ENCODE measurements at places on chromosomes 1 and 21. TPM values are rescaled to one million over a fixed set of nuclear protein-coding genes. Genes with fewer than 3 reads are reported as not detected.
A peak's percentile ranks its signal among the peaks of the same experiment; 100 is the strongest.

INSRR gene
- total RNA-seq, result not detected

DNA sequence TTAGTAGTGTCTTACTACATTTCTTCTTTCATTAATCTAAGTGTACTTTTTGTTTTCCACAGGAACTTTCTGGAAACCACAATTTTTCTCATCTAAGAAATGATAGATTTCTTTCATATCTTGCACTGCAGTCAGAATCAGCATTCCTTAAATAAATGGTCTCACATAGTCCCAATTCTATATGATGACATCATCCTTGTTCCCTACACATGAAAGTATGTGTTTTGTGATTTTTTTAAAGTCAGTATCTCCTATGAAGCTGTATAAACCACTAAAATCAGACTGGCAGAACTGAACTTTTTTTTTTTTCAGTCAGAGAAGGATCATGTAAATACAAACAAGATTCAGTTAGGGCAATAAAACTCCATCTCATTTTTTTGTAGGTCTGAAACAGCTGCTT is 742.6 kb upstream of the CXADR start:
- no peaks in the 10 kb centered on the region for H3K27me3 ChIP-seq
- no peak overlapping the region for H3K27ac ChIP-seq
- no peaks in the 10 kb centered on the region for H3K36me3 ChIP-seq

DNA sequence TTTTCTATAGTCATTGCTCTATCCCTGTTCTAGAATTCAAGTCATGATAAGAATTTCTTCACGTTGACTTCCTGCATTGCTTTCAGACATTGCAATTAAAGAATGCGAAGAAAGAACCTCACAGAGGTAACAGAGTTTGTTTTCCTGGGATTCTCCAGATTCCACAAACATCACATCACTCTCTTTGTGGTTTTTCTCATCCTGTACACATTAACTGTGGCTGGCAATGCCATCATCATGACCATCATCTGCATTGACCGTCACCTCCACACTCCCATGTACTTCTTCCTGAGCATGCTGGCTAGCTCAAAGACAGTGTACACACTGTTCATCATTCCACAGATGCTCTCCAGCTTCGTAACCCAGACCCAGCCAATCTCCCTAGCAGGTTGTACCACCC is 10.6 kb downstream of the APCS start:
- H3K4me3 ChIP-seq, result no peak overlapping the region
- DNase-seq, result no peak
- no peaks in the 10 kb centered on the region for H3K27me3 ChIP-seq
- H3K4me1 ChIP-seq, result no peaks in the 10 kb centered on the region
- H3K36me3 ChIP-seq, result no peaks in the 10 kb centered on the region
- no peak overlapping the region for H3K27ac ChIP-seq

DNA sequence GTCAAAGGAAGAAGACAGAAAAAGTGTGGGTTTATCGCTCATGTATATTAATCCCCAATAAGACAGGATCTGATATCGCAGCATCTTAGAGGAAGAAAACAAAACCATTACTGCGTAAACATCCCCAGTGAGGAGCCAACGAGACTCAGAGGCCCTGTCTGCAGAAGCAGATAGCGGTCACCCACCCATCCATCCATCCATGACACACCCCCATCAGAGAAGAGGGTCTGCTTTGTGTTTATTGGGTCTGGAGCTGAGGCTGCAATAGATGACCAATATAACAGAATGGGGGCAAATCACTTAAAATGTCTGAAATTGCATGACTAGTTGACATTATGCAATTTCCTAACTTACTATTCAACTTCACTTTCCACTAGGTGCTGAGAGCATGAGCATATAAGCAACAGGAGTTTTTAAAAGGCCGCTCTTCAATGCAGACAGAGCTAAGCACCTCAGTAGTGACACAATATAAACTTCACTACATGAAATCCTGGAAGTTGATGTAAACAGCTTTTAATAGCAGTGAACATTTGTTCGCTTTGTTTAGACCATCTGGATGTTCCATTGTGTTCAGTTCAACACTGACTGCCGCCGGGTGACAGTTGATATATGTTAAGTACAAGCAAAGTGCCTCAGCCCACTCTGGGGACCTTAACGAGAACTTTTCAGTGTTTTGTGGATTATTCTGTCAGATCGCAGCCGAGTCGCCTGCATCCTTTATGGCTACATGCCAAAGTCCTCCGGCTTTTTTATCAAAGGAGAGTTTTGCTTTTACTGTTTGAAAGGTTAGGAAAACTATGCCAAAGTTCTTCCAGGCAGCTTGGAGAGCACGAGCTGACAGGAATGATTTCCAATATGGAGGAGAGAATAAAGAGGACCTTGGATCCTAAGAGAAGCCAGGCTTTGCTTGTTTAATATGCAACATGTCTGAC is 167.5 kb downstream of the ZNF281 start:
- no peak overlapping the region for H3K4me3 ChIP-seq
- H3K27ac ChIP-seq, result no peak overlapping the region
- no peak for DNase-seq

DNA sequence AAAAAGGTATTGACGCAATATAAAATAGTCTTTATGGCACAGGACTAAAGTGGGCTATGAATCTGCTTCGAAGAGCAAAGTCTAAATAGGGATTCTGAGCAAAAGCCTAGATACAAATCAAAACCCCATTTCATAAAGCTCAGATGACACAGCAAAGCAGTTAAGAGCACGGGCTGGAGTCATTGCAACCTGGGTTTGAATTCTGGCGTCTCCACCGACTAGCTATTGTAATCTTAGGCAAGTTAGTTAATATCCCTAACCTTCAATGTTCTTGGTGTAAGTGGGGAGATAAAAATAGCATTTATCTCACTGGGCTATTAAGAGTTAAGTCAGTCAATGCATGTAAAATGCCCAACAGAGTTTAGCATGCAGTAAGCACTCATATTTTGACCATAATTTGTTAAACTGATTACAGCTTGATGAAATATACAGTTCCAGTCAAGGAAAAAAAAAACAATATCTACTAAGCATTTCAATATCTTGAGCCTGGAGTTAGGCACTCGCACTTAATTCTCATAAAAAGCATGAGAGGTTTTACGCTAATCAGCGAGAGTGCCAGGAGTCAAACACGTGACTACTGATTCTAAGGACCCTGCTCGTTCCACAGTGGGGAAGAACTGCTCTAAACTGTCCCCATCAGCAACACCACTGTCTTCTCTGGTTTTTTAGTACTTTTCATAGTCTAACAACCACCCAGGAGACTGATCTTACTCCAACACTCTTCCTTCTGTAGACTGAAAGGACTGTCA is 75.5 kb downstream of the JAK1 start:
- H3K27me3 ChIP-seq, result no peaks in the 10 kb centered on the region
- no peaks in the 10 kb centered on the region for H3K36me3 ChIP-seq
- DNase-seq, result no peak
- no peak overlapping the region for H3K4me3 ChIP-seq

DNA sequence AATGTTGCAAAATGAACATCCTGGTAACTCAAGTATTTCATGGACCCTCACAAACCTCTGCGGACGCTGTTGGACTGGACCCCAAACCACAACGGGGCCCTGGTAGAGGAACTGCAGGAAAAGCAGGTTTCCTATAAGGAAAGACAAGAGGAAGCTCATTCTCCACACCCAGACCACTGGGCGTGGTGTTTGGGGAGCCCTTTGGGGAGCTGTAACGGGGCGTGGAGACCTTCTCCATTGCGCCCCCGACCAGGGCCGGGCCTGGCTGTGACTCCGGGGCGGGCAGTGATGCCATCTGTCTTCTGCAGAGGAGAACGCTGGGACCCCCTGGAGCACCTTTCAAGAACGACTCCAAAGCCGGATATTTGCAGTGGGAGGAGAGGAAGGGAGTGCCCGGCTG is 30.0 kb upstream of the AGPAT3 start:
- peaks cover 5% of the 10 kb centered on the region for H3K4me1 ChIP-seq
- DNase-seq, result no peak
- H3K36me3 ChIP-seq, result no peaks in the 10 kb centered on the region
- H3K4me3 ChIP-seq, result no peak overlapping the region
- peaks cover 19% of the 10 kb centered on the region for H3K27me3 ChIP-seq
- H3K27ac ChIP-seq, result no peak overlapping the region

GRCh38 chr1:89130716-89131115 is 4.8 kb upstream of the GBP2 start:
- DNase-seq, result no peak
- peaks cover 19% of the 10 kb centered on the region for H3K4me1 ChIP-seq

ARHGEF16 gene
- 0.22 TPM for total RNA-seq

- no peak overlapping the region for H3K4me3 ChIP-seq
- H3K27me3 ChIP-seq, result no peaks in the 10 kb centered on the region
- peaks cover 95% of the 10 kb centered on the region for H3K36me3 ChIP-seq
- H3K27ac ChIP-seq, result no peak overlapping the region
- DNase-seq, result no peak
Observed at GRCh38 chr1:156476501-156477298, 23.9 kb downstream of the MEF2D start.

DNA sequence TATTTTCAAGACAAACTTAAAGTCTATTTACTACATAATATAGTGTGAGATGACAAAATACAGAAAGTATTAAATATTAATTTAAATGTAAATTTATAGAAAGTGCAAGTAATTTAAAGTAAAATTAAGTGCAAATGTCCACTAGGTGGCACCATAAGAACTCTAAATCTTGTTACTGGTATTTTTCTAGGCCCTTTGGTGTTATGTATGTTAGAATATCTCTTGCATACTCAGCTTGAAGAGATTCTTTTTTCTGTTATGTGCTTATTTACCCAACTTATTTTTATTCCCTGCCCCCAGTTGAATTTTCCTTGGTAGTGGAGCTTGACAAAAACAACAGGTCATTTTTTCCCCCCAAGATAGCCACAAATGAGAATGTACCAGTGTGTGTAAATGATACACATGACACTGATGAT is 71.5 kb downstream of the RPS6KC1 start:
- DNase-seq, result no peak
- no peaks in the 10 kb centered on the region for H3K36me3 ChIP-seq
- no peaks in the 10 kb centered on the region for H3K27me3 ChIP-seq

PTPN14 gene
- total RNA-seq, result 0.03 TPM

DNA sequence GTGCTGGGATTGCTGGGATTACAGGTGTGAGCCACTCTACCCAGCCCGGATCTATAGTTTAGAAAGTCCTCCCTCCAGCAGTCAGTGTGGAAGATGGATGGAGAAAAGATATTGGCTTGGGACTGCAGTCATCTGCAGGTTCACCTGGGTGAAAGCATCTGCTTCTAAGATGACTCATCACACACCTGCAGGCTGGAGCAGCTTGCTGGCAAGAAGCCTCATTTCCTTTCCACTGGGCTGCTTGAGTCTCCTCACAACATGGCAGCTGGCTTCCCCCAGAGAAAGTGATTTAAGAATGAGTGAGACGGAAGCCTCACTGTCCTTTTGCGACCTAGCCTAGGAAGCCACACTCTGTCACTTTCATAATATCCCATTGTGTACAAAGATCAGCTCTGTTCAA is 50.0 kb downstream of the FOXO6 start:
- H3K4me1 ChIP-seq, result no peaks in the 10 kb centered on the region
- no peaks in the 10 kb centered on the region for H3K36me3 ChIP-seq
- peaks cover 21% of the 10 kb centered on the region for H3K27me3 ChIP-seq
- H3K4me3 ChIP-seq, result no peak overlapping the region

SLC45A1 gene
- total RNA-seq, result 0.88 TPM

- DNase-seq, result no peak
- no peak overlapping the region for H3K27ac ChIP-seq
- peaks cover 9% of the 10 kb centered on the region for H3K27me3 ChIP-seq
- no peak overlapping the region for H3K4me3 ChIP-seq
- H3K36me3 ChIP-seq, result no peaks in the 10 kb centered on the region
Observed at GRCh38 chr1:96583903-96584302, 137.7 kb upstream of the PTBP2 start.

- no peak overlapping the region for H3K27ac ChIP-seq
- H3K36me3 ChIP-seq, result no peaks in the 10 kb centered on the region
- peaks cover 43% of the 10 kb centered on the region for H3K4me1 ChIP-seq
Observed at GRCh38 chr1:10507111-10507879, 32.5 kb downstream of the PEX14 start.

DNA sequence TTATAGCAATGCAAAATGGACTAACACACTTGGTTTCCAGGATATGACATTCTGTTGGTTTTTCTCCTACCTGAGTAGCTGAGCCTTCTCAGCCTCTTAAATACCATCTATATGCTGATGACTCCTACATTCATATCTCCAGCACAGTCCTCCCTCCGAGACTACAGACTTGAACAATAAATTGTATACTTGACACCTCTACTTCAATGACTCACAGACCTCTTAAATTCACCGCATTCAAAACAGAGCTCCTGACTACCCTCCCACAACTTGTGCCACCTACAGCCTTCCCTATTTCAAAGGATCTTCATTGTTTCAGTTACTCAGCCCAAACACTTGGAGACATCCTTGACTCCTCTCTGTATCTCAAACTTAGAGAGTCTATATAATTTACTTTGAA is 66.8 kb upstream of the ASB17 start:
- no peak for DNase-seq
- H3K36me3 ChIP-seq, result no peaks in the 10 kb centered on the region

DNA sequence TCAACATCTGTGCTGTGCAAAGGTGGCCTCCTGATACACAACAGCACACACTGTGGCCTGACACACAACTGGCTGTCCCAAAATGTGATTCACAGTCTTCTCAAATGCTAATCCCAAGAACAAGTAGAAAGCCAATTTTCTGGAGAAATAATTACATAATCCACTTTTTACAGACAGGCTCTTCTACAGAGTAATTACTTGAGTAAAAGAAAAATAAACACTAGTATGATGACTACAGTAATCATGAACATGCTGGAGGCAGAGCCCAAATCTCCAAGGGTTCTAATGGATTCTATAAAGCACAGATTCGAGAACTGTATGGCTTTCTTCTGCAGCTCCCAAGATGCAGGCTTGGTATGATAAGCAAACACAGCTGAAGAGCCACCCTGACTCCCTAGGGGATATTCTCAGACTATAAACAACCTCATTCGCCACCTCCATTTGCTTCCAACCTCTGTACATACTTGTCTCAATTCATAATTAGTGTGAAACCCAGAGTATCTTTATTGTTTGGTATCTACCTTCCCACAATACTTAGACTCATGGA is 81.9 kb downstream of the SIPA1L2 start:
- H3K4me1 ChIP-seq, result no peaks in the 10 kb centered on the region
- H3K4me3 ChIP-seq, result no peak overlapping the region
- H3K27me3 ChIP-seq, result no peaks in the 10 kb centered on the region
- H3K36me3 ChIP-seq, result no peaks in the 10 kb centered on the region
- no peak for DNase-seq

REN gene
- total RNA-seq, result not detected

- peak overlapping the region; percentile 35 for H3K4me3 ChIP-seq
- peaks cover 7% of the 10 kb centered on the region for H3K4me1 ChIP-seq
- H3K27me3 ChIP-seq, result no peaks in the 10 kb centered on the region
- H3K27ac ChIP-seq, result no peak overlapping the region
- no peak for DNase-seq
- H3K36me3 ChIP-seq, result no peaks in the 10 kb centered on the region
Observed at GRCh38 chr21:34526618-34527290, 14.7 kb upstream of the KCNE1 start.

- peak within 1 kb of the TSS; percentile 98 for H3K27ac ChIP-seq
- no peak for DNase-seq
- peaks cover 91% of the 10 kb centered on the region for H3K4me1 ChIP-seq
- H3K4me3 ChIP-seq, result peak within 1 kb of the TSS; percentile 82
Observed at GRCh38 chr1:151006327-151007052, at the start of gene MINDY1. TSS of gene MINDY1 (minus strand) at chr1:151006902. CDS start at chr1:151002617, 4,285 bp downstream.

All from CD4-positive, alpha-beta T cell (primary cell).